Right lobe of liver (tissue), 6 donors: ENCODE measurements at places on chromosomes 7 and 10.

- DNase-seq = no peak
These were observed 76.8 kb downstream of the VIPR2 start for GRCh38 chr7:159067576-159068487.

DNA sequence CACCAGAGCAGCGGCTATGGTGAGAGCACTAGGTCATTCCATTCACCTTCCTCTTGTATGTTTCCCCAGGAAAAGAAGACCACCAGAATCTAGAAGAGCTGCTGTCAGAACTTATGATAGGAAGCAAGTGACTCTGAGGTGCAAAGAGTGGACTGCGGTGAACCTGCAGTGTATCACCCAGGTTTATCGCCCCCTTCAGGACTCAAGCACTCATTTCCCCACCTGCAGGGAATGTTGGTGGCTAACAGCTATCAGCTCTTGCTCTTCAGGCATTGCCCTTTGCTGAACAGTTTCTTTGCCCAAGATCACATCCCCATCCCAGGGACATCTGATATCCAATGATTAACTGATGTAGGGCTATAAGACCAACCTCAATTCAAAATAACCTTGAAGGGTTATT lies 66.3 kb upstream of the IL6 start:
- DNase-seq = no peak

DNA sequence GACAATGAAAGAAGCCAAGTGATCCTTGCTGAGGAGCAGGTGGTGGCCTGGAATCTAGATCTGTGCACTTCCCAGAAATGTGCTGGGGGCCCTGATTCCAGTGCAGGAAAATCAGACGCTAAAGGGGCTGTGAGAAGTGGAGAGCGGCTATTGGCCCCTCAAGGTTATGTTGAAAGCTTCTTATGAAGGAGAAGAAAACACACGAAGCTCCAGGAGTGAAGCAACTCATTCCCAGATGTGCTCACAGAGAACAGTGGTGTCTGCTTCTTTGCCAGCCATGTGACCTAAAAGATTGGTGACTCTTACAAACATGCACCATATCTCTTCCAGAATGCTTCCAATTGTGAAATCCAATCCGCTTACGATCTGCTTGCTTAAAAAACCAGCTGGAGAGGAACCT lies 679.3 kb upstream of the IGFBP3 start:
- DNase-seq = no peak

- peak; percentile 56 for DNase-seq
These were observed 587 bp downstream of the HOXA10 start for GRCh38 chr7:27173511-27173955.

- DNase-seq = no peak
These were observed 730.9 kb downstream of the GRID1 start for GRCh38 chr10:85635650-85636049.

GRCh38 chr10:12500381-12501303 lies 151.3 kb downstream of the CAMK1D start:
- DNase-seq = no peak

GRCh38 chr10:852386-852785 lies 79.1 kb downstream of the LARP4B start:
- no peak for DNase-seq

DNA sequence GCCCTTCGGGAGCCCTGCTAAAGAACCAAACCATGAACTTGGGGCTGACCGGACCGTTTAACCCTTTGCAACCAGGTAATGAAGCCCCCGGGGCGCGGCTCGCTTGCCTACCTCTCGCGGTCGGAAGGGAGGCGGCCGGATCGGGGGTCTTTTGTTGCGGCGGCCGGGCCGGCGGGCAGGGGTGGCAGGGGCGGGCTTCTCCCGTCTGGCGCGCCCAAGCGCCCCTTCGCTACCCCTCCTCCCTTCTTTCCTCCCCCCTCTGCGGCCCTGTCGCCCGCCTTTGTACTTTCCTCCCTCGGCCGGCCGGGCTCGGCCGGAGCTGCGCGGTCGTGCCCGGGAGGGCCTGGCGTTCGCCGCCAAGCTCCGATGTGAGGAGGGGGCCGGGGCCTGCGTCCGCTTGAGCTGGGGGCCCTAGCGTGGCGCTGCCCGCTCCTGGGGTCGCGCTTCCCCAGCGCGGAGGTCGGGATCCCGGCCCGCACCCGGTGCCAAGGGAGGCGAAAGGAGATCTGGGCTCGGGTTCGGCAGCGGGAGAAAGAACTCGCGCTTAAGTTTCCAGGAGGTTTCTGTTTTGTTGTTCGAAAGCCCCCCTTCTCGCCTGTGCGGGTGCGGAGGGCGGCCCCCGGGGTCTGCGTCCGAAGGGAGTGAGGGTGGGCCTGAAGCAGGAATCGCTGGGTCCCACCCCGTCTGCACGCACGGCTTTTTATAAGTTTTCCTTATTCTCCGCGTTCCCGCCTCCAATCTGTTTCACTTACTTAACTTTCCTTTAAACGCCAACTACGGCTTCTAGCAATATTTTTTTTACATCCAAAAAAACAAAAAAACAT lies 436.8 kb upstream of the GALNT17 start:
- DNase-seq = peak; percentile 57

GRCh38 chr10:133527771-133528271 lies 658 bp downstream of the CYP2E1 start:
- no peak for DNase-seq

DNA sequence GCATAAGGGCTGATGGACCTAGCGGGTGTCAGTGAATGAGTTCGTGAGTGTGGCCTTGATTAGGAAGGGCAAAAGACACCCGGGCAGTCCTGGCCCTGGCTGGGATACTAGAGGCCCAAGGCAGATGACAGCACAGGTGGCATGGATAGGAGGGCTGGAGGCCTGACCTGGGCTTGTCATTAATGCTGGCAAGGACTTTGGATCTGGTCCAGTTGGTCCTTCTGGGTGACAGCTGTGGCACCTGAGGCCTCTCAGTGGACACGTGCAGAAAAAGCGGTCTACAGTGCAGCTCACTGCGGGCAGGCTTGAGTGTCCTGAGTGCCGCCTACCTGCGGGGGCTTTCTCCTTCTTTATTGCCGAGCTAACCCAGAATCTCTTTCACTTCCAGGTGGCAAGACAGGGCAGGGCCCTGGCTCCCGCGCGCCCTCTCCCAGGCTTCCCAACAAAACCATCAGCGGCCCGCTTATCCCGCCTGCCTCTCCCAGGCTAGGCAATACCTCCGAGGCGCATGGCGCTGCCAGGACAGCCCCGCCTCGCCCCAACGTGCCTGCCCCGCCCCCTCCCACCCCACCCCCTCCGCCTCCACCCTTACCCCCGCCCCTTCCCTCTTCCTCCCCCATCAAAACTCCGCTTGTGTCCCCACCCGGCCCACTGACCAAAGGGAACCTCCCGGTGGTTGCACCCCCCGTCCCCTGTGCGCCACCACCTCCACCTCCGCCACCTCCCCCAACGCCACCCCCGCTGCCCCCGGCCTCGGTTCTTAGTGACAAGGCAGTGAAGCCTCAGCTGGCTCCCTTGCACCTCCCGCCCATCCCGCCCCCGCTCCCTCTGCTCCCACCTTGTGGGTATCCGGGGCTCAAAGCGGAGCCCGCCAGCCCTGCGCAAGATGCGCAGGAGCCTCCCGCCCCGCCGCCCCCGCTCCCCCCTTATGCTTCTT lies 77.4 kb downstream of the WIPF3 start:
- no peak for DNase-seq

GRCh38 chr10:3414667-3415023 lies 242.1 kb upstream of the PITRM1 start:
- DNase-seq = no peak

DNA sequence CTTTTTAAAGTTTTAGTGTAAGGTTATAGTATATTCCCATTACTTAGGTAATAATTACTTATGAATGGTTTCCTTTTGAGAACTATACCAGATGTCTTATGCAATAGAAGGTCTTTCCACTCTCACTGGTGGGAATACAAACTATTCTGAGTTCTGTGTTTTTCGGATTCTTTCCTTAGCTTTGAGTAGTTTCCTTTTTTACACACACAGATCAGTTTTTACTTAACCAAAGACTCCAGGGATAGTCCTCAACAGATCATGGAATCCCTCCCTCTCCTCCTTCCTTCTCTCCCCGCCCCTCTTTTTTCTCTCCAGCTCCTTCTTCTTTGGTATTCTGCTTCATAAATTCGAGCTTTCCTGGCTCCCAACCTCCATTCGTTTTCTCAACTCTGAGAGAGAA lies 13.3 kb downstream of the COPG2 start:
- DNase-seq = no peak

GRCh38 chr7:36430186-36430585 lies 40.5 kb downstream of the ANLN start:
- no peak for DNase-seq

GRCh38 chr10:30048768-30049517 lies 10.4 kb downstream of the JCAD start:
- DNase-seq = no peak

DNA sequence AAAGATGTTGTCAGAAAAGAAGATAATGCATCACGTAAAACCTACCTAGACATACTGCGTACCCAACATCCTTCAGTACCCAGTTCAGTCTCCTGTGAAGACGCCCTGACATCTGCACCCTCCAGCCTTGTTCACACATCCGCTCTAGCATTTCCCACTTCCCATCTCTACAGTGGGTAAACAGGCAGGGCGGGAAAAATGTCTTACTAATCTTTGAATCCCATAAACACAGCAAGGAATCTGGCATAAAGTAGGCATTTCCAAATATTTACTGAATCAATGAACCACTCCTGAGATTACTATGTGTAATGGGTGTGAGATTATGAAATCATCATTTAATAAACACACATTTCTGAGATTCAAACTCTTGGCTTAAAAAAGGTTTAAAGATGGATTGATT lies 132.8 kb downstream of the GLI3 start:
- no peak for DNase-seq

DNA sequence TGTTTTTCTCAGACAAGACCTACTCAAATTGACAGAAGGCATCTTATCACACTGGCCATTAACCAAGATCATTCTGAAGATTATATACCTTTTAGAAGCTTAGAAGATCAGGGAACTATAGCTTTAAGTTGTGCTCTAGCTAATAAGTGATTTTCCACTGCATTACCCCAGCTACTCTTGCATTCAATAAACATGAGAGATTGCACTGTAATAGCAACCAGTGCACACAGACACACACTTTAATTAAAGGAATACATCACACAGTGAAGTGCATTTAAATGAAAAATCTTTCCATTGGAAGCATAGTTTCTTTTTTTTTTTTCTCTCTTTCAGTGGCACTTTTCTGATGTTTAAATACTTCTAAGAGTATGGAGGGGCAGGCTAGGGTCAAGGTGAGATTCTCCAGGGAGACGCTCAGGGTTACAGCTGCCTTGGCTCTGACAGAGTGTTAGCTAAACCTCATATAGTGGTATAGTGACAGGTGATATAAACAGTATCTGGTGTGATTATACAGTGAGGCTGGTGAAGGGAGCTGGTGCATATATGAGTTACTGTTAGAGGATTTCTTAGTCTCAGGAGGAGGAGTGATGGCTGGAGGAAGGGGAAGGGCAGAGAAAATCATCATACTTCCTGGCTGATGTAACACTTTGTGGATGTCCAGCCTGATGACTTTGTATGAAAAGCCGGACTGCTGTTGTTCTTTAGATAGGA lies 369.5 kb downstream of the SORCS3 start:
- no peak for DNase-seq

GRCh38 chr10:44774676-44775401 lies 136.3 kb upstream of the TMEM72 start:
- no peak for DNase-seq

DNA sequence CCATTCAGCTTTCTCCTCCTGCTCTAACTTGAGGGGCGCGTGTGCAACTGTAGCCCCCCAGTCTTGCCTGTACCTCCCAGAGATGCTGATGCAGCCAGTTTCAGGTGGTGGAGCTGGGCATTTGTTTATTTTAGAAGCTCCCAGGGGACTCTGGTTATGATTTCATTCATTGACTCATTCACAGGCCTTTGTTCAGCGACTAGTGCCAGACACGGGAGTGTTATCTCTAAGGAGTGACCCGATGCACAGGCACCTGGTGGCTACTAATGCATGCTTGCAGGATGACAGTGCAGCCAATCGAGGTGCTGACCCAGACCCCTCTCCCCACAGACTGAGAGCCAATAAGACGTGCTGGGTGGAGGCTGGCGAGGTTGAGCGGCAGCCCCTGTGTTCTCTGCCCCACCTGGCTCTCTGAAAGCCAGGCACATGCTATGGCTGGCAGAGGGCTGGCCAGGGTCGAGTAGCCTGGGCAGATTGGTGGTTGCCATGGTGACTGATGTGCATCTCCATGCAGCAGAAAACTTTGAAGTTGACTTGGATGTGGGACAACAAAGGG lies 19.7 kb upstream of the SLC18A2 start:
- no peak for DNase-seq

DNA sequence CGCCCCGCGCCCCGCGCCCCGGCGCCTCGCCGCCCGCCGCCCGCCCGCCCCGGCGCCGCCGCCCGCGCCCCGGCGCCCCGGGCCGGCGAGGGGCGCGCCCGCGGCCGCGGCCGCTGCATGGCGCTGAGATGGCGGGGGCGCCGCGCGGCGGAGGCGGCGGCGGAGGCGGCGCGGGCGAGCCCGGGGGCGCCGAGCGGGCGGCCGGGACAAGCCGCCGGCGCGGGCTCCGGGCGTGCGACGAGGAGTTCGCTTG lies 174 bp downstream of the ADCY1 start:
- DNase-seq = no peak

DNA sequence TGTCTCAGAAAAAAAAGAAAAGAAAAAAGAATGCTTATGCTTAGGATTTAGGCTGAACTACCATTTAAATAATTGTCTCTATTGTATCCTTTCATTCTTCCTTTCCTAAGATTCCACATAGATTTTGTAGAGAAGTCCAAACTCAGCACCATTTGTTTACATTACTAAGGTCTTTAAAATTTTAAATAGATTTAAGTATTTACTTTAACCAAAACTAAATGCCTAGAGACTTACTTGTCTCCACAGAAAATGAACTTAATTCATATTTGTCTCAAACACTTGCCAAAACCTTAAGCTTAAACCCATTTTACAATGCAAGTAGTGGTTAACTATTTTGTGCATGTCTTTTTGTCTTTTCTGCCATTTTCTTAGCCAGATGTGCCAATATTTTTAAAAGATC lies 54.1 kb upstream of the ABI1 start:
- no peak for DNase-seq

DNA sequence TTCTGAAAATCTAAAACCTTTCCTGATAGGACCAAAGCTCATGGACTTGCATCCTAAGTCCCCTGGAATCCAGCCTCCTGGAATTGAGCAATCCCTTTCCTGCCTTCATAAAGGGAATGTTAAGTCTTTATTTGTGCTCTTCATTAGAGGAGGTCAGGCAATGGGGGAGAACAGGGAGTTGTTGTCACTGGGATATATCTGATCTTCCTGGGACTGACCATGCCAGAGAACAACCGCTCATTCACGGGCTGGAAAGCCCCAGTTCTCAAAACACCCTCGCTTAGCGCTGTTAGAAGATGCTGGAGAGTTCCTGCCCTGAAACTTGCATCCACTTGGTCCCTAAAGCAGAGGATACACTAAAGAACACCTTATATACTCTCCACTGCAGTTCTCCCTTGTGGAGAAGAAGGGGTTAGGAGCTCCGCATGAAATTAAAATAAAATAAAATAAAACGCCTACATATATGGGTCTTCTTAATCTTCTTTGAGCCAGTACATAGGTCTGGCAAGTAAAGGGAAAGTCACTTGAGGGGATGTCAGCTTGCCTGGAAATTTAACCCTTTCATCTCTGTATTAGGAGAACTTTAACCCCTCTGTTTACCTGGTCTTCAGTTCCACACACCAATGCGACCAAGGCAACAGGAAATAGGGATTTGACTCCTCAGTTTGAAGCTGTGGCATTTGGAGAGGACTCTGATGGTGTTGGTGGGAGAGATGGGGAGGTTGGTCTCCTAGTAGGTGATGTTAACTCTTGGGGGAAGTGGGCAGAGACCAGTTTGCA lies 1.2 kb downstream of the SORCS1 start:
- no peak for DNase-seq

- DNase-seq = peak; percentile 11
These were observed 252.4 kb upstream of the SEMA3A start for GRCh38 chr7:84446991-84447480.

- no peak for DNase-seq
These were observed 99.6 kb upstream of the KMT2E start for GRCh38 chr7:104914421-104914820.
